ENCODE measurements at places on chromosomes 11 and 22.

GRCh38 chr22:20191000-20191515 lies 40.2 kb upstream of the CCDC188 start:
- no peak for DNase-seq

GRCh38 chr11:3796801-3797328 lies 489 bp downstream of the NUP98 start:
- no peak for DNase-seq

- no peak for DNase-seq
These were observed 33.2 kb downstream of the CSF2RB start for GRCh38 chr22:36946421-36947158.

- DNase-seq, result peak; percentile 73
These were observed 6.9 kb downstream of the BCL9L start for GRCh38 chr11:118918686-118919280.

DNA sequence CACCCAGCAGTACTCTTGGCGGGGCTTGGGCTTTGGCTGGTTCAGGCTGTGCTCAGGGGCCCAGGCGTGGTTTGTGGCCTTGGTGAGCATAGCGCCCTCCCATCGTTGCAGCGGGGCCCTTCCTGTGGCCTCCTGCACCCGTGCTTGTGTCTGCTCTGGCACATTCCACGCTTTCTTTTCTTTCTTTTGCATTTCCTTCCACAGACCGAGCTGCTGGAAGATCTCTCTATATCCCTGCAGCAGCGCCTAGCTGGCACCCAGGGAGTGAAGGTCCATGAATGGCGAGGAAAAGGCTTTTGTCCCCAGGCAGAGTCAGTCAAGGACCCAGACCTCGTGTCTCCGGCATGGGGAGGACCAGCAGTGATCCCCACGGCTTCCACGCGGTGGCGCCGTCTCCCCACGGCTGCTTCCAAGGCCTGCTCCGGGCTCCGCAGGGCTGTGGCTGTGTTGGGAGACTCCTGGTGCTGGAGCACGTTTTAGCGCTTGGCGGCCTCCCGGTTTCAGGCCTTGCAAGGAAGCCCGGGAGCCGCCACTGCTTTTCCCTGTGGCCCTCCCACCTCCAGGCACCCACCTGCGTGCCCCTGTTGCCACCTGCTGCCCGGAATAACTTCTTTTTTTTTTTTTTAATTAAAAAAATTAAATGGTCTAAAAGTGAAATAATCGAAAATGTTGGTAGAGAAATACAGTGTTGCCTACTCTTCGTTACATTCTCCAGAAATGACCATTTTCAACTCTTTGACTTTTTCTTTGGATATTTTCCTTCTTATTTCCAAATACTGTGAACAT lies 28.5 kb downstream of the GLB1L2 start:
- peak; percentile 80 for DNase-seq

GRCh38 chr22:38733329-38733723 lies 22.5 kb downstream of the SUN2 start:
- DNase-seq, result peak; percentile 21

GRCh38 chr22:21646608-21647590 lies 4.8 kb downstream of the SDF2L1 start:
- peak; percentile 90 for DNase-seq

DNA sequence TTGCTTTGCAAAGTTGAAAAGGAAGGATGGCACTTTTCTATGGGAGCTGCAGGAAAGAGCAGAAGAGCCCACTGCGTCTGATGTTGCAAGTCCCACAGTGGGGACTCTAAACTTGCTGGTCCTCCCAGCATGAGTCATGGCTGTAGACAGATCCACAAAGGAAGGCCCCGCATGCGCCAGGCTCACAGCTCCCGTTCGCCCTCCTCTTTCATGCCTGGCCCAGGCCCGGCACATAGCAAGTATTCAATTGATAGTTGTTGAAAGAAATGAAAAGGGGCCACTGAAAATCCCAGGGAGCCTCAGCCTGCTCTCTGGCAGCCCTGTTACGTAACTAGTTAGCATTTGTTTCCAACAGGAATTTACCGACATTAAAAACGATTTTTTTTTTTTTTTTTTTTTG lies 18.9 kb downstream of the AP1B1 start:
- peak; percentile 22 for DNase-seq

GRCh38 chr11:36346562-36347383 lies 50.7 kb downstream of the PRR5L start:
- DNase-seq, result no peak

DNA sequence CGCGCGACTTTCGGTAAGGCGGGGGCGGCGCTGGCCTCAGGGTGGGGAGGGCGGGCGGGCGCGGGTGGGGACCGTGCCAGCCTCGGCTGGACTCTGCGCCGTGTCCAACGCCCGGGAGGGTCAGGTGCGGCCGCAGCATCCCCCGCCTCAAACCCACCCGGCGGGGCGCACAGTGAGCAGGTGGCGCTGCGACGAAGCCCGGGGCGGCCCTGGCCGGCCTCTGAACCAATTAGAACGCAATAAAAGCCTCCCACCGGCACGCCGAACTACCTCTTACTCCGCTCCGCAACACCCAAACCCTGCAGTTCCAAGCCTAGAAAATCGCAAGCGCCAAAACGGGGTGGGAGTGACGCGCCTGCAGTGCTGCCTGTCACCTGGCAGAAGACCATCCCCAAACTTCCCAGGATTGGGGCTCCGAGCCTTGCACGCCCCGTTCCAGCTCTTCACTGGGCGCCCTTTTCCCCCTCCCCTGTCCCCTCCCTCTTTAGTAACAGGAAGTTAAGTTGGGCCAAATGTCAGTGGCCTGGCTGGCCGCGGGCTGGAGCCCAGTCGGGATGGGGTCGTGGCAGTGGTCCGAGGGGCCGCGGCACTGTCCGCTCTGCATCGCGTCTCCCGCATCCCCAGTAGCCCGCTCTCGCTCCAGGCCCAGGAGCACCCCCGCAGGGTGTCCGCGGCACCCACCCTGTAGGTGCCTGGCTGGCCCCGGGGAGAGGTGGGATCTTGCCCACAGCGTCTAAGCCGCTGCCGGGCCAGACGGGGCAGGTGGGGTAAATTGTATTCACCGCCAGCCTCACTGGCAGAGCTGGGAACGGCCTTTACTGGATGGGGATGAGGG lies 541 bp downstream of the MICAL2 start:
- DNase-seq, result no peak

GRCh38 chr11:82229341-82229740 lies 504.3 kb downstream of the FAM181B start:
- no peak for DNase-seq

DNA sequence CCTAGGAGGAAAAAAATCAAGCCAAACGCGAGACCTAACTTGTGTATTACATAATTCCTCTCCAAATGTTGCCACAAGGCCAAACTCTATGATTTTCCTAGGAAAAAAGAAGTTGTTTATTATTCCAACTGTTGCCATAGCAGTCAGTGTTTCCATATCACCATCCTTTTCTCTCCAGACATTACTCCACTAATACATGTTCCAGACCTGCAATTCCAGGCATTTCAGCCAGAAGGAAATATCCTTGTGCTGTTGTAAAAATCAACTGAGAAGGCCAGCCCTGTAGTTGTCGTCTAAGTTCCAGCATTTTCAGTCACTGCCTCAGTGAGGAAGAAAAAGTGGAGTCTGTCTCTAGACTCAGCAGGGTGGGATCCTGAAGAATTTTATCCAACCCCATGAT lies 33.1 kb upstream of the PAMR1 start:
- peak; percentile 58 for DNase-seq

- DNase-seq, result no peak
These were observed 99.8 kb downstream of the PKNOX2 start for GRCh38 chr11:125264100-125265022.

GRCh38 chr11:118706546-118706825 lies 27.0 kb upstream of the TREH start:
- DNase-seq, result no peak

DNA sequence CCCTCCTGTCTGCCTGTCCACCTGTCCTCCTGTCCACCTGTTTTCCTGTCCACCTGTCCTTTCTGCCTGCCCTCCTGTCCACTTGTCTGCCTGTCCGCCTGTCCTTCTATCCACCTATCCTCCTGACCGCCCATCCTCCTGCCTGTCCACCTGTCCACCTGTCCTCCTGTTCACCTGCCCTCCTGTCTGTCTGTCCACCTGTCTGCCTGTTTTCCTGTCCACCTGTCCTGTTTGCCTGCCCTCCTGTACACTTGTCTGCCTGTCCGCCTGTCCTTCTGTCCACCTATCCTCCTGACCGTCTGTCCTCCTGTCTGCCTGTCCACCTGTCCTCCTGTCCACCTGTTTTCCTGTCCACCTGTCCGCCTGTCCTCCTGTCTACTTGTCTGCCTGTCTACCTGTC lies 682.8 kb downstream of the TBC1D22A start:
- no peak for DNase-seq
